Cardiac fibroblast (primary cell): ENCODE measurements at places on chromosomes 5 and 9.

DNA sequence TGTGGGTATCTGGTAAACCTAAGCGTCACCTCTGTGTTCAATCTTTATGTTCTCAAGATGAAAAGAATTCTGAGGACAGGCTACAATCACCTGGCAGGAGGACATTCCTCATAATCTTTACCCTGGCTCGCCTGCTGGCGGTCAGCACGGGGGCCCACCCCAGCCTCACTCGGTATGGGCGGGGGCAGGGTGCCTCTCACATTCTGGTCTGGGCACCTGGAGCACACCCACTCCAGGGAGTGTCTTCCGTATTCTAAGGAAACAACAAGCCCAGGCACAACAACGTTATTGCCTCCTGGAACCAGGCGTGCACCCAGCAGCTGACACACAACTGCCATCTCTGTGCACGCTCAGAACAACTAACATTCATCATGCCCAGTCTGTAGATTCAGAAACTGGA lies 179.8 kb downstream of the ROR2 start:
- DNase-seq: no peak

DNA sequence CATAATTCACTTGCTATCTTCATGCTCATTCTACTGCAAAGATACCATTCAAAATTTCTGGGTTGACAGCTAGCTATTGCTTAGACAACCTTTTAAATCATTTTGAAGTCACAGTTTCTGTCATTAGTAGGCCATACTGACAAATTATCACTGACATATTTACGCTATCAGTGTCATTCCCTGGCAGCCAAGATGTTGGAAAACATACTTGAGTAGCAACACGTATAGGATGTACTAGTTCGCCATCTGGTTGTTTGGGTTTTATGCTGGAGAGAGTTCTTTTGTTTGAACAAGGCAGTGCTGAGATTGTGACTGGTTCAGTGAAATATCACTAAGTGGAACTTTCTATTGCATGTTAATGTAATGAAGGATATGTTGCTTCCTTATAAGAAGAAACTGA lies 621.9 kb downstream of the DTWD2 start:
- DNase-seq: no peak

- DNase-seq: no peak
Observed at GRCh38 chr5:162190-162564, 29.1 kb upstream of the LRRC14B start.

DNA sequence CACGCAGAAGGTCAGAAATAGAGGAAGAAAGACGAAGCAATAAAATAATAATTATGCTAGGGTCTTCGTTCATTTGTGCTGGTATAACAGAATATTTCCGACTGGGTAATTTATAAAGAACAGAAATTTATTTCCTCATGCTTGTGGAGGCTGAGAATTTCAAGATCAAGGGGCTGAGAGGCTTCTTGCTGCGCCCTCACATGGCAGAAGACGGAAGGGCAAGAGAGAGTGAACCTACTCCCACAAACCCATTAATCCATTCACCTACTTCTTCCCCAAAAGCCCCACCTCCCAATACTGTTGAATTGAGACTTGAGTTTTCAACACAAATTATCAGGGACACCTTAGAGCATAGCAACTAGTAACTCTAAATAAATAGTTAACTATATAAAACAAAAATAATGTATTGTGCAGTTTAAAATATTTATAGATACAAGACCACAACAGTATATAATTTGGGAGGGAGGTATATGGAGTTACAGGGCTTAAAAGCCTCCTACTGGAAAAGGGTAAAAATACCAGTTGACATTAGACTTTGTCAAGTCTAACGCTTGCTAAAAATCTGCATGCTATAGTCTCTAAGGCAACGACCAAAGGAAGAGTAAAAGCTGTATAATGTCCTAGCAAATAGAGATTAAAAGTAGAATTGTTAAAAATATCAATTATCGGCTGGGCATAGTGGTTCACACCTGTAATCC lies 40.3 kb upstream of the NAA35 start:
- peak; percentile 60 for DNase-seq

GRCh38 chr5:94240993-94241651 lies 377.3 kb downstream of the KIAA0825 start:
- DNase-seq: peak; percentile 26

DNA sequence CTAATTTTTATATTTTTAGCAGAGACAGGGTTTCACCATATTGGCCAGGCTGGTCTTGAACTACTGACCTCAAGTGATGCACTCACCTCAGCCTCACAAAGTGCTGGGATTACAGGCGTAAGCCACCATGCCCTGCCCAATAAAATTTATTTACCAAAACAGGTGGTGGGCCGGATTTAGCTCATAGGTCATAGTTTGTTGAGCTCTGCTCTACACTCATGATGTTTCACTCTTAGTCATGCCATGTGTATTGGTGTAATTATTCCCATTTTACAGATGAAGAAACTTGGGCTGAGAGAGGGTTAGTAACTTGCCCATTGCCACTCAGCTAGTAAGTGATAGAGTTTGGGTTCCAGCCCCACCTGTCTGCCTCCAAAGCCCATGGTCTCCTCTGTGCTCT lies 93.1 kb upstream of the WWC1 start:
- DNase-seq: no peak

DNA sequence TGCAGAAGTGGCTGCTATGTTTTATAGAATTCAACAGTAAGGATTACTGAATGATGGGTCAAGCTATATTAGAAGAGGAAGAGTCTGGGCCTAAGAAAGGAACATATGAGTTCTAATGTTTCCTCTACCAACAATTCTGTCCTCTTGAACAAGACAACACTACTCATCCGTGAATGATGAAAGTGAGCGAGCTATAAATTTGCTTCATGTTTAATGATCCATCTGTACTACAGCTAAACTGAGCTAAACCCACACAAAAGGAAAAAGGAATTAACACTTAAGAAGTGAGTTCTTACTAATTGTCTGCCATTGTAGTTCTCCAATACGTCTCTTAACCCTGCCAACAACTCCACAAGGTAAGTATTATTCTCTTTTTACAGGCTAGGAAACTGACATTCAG lies 204.4 kb downstream of the GLIS3 start:
- no peak for DNase-seq

DNA sequence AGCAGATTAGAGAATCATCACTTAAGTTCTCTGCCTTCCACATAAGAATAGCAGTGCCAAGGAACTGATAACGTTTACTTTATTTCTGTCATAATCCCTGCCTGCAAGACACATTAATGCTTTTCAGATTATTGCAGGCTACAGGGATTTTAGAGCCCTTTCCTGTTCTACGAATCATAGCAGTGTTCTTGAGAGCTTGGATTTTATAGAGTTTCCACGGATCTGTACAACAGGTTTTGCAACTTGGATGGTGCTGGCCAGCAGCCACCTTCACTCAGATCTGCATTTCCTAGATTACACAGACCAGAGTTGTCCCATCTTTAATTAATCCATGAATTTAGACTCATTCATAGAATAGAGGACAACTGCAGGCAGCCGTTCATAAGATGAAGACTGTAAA lies 38.1 kb downstream of the SLC12A2 start:
- DNase-seq: no peak

DNA sequence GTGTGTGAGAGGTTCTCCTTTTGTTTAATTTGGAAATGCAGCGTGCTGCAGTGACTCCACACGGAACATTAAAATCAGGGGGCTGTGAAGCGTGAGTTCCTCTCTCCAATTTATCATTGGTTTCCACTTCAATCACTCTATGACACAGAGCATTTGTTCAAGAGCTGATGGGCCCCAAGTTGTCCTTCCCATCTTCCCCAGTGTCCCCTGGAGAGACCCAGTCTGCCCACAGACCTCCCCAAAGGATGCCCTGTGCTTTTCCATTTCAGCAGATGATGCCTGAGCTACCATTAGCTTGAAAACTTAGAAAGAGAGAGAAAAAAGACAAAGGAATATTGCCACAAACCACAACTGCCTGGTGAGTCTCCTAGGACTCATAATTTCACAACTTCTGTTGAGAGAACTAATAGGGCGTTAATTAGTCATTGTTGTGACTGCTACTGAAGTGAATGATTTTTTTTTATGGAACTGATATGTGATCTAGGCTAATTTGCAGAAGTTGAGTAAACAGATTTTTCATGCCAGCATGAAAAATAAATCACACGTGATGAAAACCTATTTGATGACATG lies 772.7 kb downstream of the SEMA5A start:
- no peak for DNase-seq

- DNase-seq: no peak
Observed at GRCh38 chr9:123597876-123598556, 242.0 kb downstream of the CRB2 start.

- no peak for DNase-seq
Observed at GRCh38 chr5:174801798-174802197, 77.4 kb downstream of the MSX2 start.

- no peak for DNase-seq
Observed at GRCh38 chr5:72006361-72006760, 100.9 kb upstream of the MAP1B start.
